ENCODE measurements at places on chromosomes 12 and 14.

DNA sequence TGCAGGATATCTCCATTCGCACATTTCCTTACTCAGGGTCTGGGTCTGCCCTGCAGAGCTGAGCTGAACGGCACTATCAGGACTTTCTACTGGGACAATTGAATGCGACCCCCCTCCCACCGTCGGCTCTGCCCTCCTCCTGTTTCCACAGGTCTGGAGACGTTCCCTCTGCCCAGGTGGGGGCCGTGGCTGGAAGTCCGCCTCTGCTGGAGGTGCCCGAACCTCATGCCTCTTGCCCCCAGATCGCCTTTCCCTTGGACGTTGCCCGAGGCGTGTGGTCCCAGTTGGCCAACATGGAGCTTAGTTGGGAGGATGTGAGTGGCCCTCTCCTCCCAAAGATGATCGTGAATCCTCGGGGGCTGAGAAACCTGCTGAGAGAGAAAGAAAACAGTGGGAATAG lies 21.2 kb upstream of the KLC1 start:
- DNase-seq: no peak

DNA sequence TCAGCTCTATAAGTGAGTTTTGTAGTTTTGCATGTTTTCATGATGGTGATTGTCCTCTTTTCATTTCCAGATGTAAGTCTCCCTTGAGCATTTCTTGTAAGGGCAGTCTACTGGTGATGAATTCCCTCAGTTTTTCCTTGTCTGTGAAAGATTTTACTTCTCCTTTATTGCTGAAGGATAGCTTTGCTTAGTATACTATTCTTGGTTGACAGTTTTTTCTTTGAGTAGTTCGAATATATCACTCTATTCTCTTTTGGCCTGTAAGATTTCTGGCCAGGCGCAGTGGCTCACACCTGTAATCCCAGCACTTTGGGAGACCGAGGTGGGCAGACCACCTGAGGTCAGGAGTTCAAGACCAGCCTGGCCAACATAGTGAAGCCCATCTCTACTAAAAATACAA lies 23.6 kb downstream of the SIX4 start:
- DNase-seq: no peak

DNA sequence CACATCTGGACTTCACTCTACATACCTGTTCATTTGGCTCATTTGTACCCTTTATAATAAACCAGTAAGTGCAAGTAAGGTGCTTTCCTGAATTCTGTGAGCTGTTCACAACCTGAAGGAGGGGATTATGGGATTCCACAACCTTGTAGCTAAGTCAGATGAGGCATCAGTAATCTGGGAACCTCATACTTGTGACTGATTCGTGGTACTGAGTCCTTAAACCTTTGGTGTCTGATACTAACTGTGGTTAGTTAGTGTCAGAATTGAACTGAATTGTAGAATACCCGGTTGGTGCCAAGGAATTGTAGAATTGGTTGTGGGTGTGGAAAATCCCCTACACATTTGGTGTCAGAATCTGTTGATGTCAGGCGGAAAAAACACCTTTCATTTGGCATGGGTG lies 83.4 kb downstream of the TMX1 start:
- DNase-seq: no peak

GRCh38 chr14:72742838-72743195 lies 151.1 kb downstream of the DPF3 start:
- no peak for DNase-seq

DNA sequence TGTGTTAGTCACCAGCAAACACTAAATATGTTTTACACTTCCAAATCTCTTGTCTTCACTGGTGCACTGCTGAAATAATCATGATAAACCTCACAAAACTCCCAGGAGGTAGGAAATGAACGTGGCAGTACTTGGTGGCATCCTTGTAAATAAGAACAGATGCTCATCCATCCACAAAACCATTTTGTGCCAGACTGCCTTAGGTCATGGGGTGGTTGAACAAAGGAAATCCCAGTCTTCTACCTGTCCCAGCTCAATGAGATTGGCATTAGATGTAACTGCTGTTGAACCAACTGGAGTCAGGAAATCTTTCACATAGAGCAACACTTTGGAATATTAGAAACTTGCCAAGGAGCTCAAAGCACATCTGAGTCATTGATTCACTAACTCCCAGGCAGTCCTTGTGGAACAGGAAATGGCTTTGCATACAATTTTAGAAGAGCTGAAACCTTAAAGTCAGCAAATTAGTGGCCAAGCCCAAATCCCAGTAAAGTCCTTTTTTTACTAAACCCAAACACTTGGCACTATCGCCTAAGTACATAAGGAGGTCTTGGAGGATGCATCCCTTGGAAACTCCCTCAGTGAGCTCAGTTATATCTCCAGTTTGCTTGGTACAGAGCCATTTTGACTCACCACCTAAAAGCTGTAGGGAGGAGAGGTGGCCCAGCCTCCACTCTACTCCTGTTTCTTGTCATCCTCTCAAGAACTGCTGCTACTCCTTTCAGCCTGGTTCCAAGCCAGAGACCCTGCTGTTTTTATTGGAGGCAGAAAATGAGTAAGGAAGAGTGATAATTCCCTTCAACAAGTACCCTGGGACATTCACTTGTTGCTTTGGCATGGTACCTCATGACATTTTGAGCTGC lies 208.0 kb downstream of the NOVA1 start:
- DNase-seq: no peak

DNA sequence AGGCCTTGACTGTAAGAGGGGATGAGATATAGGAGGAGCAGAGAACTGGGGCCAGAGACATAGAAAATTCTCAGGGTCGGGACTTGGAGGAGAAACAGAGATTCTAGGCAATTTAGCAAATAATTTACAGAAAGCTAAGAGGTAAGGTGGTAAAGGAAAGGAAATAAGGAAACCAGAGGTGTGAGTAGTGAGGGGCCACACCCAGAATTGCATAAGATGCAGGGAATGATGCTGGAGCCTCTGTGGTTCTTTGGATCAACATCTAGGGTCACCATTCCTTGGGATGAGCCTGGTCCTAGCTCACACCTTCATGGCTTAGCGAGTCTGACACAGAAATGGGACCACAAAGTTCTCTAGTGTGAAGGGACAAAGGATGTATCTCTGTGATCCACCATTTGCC lies 949 bp upstream of the SDR9C7 start:
- no peak for DNase-seq

GRCh38 chr14:75222208-75222701 lies 45.8 kb upstream of the TMED10 start:
- DNase-seq: peak; percentile 59

DNA sequence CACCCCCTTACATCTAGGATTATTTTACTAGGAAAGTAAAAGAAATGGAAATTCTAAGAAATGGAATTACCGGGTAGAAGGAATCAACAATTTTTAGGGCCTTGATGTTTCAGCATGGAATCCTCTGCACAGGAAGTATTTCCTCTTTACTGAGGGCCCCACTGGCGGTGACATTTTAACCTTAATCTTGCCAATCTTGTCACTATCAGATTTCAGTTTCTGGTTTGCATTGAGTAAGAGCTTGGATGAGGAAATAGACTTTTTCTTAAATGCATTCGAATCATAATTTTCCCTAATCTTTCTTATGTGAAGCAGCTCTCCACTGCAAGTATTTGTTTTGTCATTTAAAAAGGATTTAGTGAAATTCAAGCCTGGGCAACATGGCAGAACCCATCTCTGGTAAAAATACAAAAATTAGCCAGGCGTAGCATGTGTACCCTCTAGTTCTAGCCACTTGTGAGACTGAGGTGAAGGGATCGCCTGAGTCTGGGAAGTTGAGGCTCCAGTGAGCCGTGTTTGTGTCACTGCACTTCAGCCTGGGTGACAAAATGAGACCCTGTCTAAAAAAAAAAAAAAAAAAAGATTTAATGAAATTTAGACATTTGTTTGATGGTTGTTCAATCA lies 40.7 kb downstream of the TPCN1 start:
- DNase-seq: peak; percentile 5

Measured in right cardiac atrium (tissue), 5 donors.